Activated naive CD4-positive, alpha-beta T cell treated with anti-CD3 and anti-CD28 coated beads for 36 hours (primary cell): ENCODE measurements at places on chromosomes 11 and 22. TPM values are rescaled to one million over a fixed set of nuclear protein-coding genes. Genes with fewer than 3 reads are reported as not detected.
A peak's percentile ranks its signal among the peaks of the same experiment; 100 is the strongest.

FXYD2 gene
- 1.1 TPM for total RNA-seq

P4HA3 gene
- total RNA-seq: not detected

DNA sequence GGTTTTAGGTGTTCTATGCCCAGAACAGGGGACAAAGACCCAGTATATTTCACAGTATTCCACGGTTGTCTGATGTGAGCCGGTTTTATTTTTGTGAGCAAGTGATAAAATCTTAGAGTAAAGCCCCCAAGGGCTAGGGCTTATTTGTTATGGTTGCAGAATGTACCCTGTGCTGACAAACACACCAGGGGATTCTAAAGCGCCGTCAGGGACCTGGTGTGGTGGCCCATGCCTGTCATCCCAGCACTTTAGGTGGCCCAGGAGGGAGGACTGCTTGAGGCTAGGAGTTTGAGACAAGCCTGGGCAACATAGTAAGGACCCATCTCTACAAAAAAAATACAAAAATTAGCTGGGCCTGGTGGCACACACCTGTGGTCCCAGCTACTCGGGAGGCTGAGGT is 22.8 kb downstream of the MRPL21 start:
- H3K4me3 ChIP-seq: no peak overlapping the region
- DNase-seq: no peak
- H3K36me3 ChIP-seq: peaks cover 7% of the 10 kb centered on the region
- H3K4me1 ChIP-seq: no peaks in the 10 kb centered on the region
- H3K27me3 ChIP-seq: no peaks in the 10 kb centered on the region

- no peaks in the 10 kb centered on the region for H3K36me3 ChIP-seq
- no peak for DNase-seq
- H3K27ac ChIP-seq: no peak overlapping the region
Measured at GRCh38 chr11:15143855-15144254, 29.1 kb downstream of the INSC start.

DNA sequence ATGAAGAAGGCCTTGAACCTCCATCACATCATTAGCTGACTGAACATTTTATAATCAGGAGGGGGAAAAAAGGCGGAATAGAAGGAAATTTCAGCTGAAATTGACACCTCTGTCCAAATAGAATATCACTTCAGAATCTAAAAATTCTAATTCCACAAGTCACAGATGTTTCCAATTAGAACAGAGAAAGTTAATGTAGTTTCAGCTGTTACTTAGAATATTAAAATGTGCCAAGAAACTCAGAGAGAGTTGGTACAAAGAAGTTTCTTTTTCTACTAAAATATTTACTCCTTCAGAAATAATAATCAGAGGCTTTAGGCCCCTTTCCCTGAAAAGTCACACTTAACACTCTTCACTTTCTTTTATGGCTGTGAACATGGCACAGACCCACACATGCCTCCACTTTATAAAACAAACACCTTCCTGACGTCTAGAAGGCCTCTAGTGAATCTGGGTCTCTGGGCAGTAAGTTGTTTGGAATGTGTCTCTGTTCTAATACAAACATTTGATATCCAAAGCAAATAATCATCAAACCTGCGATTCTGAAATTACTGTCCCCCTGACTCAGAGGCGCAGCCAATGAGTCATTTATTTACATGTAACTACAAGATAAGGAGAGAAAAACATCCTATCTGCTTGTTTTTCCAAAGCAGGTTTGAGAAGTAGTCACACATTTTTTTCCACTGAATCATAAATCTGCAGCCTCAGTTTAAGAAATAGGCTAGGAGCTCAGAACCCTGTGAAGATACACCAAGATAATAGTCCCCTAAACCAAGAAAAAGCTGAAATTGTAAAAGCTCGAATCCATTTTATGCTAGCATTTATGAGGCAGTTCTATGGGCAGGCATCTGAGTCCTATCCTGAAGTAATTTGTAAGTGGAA is 148.4 kb downstream of the ME3 start:
- H3K27me3 ChIP-seq: no peaks in the 10 kb centered on the region
- H3K4me3 ChIP-seq: no peak overlapping the region
- DNase-seq: peak; percentile 23
- H3K4me1 ChIP-seq: peaks cover 19% of the 10 kb centered on the region
